ENCODE measurements at places on chromosomes 12 and 14.
A peak's percentile ranks its signal among the peaks of the same experiment; 100 is the strongest.

- peaks cover 25% of the 10 kb centered on the region for H3K27me3 ChIP-seq
- no peak for DNase-seq
- no peak overlapping the region for H3K4me3 ChIP-seq
- H3K36me3 ChIP-seq: no peaks in the 10 kb centered on the region
- H3K27ac ChIP-seq: no peak overlapping the region
- no peaks in the 10 kb centered on the region for H3K4me1 ChIP-seq
Observed at GRCh38 chr12:64099397-64099796, 122.7 kb downstream of the KICS2 start.

- no peak overlapping the region for H3K27ac ChIP-seq
- no peak for DNase-seq
- H3K4me1 ChIP-seq: no peaks in the 10 kb centered on the region
- H3K27me3 ChIP-seq: peaks cover 29% of the 10 kb centered on the region
Observed at GRCh38 chr12:95673576-95673975, 117.0 kb downstream of the NTN4 start.

DNA sequence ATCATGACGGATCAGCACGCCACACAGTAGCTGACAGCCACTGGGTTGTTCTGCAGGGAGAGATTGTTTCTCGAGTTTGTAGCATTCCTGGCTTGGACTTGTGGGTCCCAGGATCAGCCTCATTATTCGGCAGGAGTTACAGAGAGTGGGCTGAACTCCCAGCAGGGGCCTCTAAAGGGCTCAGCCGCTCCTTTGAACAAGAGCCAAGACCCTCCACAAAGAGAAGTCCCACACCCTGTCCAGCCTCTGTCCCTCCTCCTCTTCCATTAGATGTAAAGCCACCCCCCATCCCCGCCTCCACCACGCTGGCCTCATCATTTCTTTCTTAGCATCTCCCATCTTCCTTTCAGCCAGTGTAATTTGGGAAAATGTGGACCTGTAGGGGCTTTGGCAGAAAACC lies 96.7 kb upstream of the HSPB8 start:
- no peak overlapping the region for H3K4me3 ChIP-seq
- H3K27me3 ChIP-seq: peaks cover 20% of the 10 kb centered on the region
- no peak for DNase-seq
- H3K27ac ChIP-seq: no peak overlapping the region
- no peaks in the 10 kb centered on the region for H3K4me1 ChIP-seq
- H3K36me3 ChIP-seq: no peaks in the 10 kb centered on the region

DNA sequence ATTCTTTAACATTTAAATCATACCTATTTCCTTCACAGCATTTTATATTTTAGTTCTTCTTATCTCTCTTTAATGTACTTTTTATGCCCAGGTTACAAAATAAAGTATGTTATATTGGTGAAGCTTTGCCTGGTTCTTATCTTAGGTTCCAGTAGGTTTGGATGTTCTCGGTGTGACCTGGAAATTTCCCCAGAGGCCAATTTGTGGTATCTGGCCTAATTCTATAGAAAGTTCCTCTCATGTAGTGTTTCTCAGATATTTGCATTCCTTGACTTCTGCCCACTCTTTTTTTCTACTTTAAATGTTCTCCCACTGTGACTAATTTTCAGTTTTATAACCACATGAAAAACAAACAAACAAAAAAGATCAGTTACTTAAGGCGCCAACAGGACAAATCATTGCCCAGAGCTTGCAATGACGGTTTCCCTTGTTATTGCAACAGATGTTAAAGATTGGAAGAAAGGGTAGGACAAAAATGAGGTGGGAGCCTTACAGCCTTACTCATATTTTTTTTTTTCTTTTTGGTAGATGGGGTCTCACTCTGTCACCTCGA lies 41.2 kb upstream of the PPM1H start:
- no peaks in the 10 kb centered on the region for H3K36me3 ChIP-seq
- DNase-seq: no peak
- H3K27ac ChIP-seq: no peak overlapping the region
- no peaks in the 10 kb centered on the region for H3K27me3 ChIP-seq

DNA sequence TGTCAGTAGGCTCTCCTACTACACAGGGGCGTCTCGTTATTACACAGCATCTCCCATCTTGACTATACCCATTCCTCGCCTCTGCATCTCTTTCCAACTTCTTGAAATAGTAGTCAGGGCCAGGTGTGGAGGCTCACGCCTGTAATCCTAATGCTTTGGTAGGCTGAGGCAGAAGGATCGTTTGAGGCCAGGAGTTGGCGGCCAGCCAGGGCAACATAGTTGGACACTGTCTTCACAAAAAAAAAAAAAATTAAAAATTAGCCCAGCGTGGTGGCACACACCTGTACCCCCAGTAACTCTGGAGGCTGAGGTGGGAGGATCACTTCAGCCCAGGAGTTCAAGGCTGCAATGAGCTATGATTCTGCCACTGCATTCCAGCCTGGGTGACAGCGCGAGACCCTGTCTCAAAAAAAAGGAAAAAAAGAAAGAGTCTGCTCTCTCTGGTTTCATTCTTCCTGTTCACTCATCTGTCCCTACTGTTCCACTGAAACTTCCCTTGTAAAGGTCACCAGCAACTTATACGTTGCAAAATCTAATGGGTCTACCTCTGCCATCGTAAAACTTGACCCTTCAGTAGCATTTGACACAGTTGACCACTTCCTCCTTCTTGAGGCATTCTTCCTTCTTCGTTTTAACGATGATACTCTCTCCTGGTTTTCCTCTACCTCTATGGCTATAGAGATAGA lies 41.0 kb upstream of the PTGR2 start:
- peaks cover 9% of the 10 kb centered on the region for H3K4me1 ChIP-seq
- H3K27ac ChIP-seq: no peak overlapping the region

DNA sequence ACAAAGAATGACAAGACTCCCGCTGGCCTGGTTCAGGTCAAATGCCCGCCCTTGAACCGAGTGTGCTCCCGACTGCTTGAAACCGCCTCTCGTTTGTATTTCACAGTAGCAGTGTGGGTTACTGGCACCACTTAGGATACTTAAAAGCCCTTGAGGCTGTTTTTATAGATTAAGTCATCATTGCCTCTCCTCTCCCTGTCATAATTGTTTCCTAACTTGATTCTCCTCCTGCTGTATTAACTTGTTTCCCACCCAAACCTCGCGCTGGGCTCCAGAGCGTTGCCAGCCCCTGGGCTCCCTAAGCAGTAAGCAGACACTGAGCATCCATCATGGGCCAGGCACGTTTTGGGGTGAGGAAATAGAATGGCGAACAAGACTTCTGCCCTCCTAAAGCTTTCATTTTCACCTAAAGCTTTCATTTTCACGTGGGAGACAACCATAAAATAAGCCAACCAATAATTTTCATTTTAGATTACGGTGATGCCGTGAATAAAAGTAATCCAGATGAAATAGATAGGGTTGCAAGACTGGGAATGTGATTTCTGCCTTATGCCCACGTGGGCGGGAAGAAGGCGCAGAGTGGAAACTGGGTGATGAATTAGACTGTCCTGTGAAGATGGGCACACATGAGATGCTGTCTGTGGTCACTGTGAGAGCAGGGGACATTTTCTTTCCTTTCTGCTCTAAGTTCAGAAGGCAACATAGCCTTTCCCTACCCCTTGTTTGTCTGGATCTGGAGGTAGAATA lies 97.5 kb downstream of the PPP2R5C start:
- H3K4me3 ChIP-seq: peak overlapping the region; percentile 50
- DNase-seq: no peak
- peaks cover 68% of the 10 kb centered on the region for H3K36me3 ChIP-seq
- peaks cover 63% of the 10 kb centered on the region for H3K4me1 ChIP-seq

DNA sequence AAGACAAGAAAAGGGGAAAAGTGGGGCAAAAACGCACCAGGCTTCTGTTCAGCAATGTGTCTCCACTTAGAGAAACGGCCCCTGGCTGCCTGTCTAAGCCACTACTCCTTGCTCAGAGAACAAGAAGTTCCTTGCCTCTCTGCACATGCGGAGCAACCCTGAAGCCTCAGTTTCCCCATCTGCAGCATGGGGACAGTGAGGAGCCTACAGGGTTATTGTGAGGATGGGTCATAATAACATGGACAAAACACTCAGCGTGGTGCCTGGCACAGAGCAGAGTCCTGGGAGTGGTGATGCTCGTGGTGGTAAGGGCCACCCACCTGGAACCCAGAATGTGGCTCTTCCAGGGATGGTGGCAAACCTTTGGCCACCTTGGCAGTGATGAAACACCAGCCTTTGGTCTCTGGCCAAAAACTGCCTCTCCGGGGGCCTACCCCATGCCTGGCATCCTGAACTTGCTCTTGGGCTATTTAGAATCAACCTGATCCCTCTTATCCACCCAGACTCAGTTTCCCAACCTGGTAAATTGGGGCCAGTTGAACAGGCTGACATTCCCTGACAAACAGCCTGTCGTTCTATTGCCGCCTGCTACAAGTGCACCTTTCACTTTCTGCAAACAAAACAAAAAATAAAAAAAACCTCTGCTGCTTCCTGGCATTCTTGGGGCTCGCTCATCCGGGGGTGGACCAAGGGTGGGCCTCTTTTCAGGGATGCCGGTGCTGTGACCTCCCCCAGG lies 56.5 kb upstream of the DLK1 start:
- peaks cover 100% of the 10 kb centered on the region for H3K27me3 ChIP-seq
- DNase-seq: no peak
- peaks cover 5% of the 10 kb centered on the region for H3K4me1 ChIP-seq
- no peak overlapping the region for H3K27ac ChIP-seq
- no peak overlapping the region for H3K4me3 ChIP-seq

DNA sequence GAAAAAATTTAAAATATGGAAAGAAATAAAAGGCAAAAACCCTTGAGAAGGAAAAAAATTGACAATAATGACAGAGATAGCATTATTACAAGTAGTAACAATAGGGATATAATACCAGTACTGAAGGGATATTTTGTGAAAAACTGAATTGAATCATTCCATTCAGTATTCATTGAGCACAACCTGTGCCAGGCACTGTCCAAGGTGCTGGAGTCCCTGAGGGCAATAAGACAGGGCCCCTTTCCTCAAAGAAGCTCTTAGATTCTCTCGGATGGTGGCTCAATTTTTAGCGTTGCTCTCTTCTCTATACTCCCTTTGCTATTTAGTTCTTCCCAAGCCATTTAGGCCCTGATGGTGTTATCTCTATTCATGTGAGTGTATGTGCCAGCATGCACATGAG lies 34.3 kb upstream of the GAS2L3 start:
- H3K27me3 ChIP-seq: no peaks in the 10 kb centered on the region
- no peak overlapping the region for H3K4me3 ChIP-seq
- H3K27ac ChIP-seq: no peak overlapping the region
- H3K36me3 ChIP-seq: no peaks in the 10 kb centered on the region
- H3K4me1 ChIP-seq: no peaks in the 10 kb centered on the region
- no peak for DNase-seq

- H3K27me3 ChIP-seq: no peaks in the 10 kb centered on the region
- H3K4me1 ChIP-seq: peaks cover 90% of the 10 kb centered on the region
- peak; percentile 51 for DNase-seq
- H3K36me3 ChIP-seq: peaks cover 9% of the 10 kb centered on the region
- H3K27ac ChIP-seq: peak overlapping the region; percentile 82
Observed at GRCh38 chr14:97709552-97709951, 912.4 kb downstream of the VRK1 start.

- no peaks in the 10 kb centered on the region for H3K4me1 ChIP-seq
- H3K27me3 ChIP-seq: no peaks in the 10 kb centered on the region
- no peak for DNase-seq
- no peaks in the 10 kb centered on the region for H3K36me3 ChIP-seq
Observed at GRCh38 chr12:100858656-100859055, 64.1 kb downstream of the ANO4 start.

- peaks cover 8% of the 10 kb centered on the region for H3K4me1 ChIP-seq
- H3K4me3 ChIP-seq: no peak overlapping the region
- H3K36me3 ChIP-seq: peaks cover 53% of the 10 kb centered on the region
- peak overlapping the region; percentile 25 for H3K27ac ChIP-seq
- DNase-seq: no peak
Observed at GRCh38 chr14:73173092-73173735, 36.9 kb downstream of the PSEN1 start.

DNA sequence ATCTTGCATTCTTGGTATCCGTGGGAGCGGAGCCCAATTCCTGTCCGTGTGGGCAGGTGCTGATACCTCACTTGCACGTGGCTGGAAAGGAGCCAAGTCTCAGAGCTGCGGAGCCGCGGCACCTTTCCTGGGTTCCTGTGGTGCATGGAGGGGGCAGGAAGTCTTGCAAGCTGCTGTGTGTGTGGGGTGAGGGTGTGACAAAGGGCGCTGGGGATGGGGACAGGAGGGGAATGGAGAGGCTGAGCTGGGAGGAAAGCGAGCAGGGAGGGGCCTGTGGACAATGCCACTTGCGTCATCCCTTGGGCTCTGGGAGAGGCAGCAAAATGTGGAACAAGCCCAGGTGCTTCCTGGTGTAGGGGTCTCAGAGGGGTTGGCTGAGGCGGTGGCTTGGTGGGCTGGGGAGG lies 86.7 kb downstream of the CALM1 start:
- no peak for DNase-seq
- H3K4me1 ChIP-seq: peaks cover 14% of the 10 kb centered on the region
- H3K27me3 ChIP-seq: peaks cover 25% of the 10 kb centered on the region
- no peak overlapping the region for H3K27ac ChIP-seq
- H3K4me3 ChIP-seq: peak overlapping the region; percentile 60

GRCh38 chr12:23810329-23810902 lies 139.1 kb downstream of the SOX5 start:
- no peaks in the 10 kb centered on the region for H3K36me3 ChIP-seq
- no peak for DNase-seq
- no peaks in the 10 kb centered on the region for H3K4me1 ChIP-seq

DNA sequence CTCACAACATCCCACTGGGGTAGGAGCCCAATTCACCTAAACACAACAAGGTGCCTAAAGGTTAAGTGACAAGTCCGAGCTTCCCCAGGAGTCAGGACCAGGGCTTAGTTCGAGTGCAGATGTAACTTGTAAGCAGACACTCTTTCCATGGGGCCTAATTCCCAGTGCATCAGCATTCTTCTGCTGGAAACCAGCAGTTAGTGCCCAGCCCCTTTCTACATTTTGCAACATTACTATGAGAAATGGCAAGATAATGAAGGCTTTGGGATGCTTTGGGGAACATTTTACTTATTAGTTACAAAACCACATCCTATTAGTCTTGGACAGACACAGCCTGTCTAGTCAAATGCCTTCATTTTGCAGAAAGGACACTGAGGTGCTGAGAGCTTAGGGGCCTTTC lies 179.8 kb downstream of the CALM1 start:
- H3K4me3 ChIP-seq: no peak overlapping the region
- DNase-seq: no peak
- H3K4me1 ChIP-seq: no peaks in the 10 kb centered on the region
- no peaks in the 10 kb centered on the region for H3K36me3 ChIP-seq
- H3K27ac ChIP-seq: no peak overlapping the region

DNA sequence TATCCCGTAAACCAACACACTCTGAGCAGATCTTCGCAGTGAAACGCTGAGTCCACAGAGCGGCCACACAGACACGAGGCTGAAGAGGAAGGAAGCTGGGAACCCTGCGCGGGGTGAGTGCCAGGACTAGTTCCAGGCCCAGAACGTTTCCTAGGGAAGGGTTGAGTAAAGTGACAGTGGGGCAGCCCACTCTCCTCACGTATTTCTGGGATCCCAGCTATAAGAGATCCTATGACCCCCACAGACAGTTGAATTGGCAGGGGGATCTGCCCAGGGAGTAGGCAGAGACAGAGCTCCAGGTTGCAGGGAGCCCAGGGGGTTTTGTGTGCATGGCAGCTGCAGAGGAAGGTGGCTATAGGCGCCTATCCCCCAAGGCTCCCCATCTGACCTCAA lies 51.1 kb downstream of the GTF2A1 start:
- peaks cover 6% of the 10 kb centered on the region for H3K36me3 ChIP-seq
- H3K27ac ChIP-seq: peak overlapping the region; percentile 93
- H3K4me3 ChIP-seq: peak overlapping the region; percentile 91
- peaks cover 24% of the 10 kb centered on the region for H3K4me1 ChIP-seq
- DNase-seq: no peak
- H3K27me3 ChIP-seq: no peaks in the 10 kb centered on the region

- H3K4me3 ChIP-seq: no peak overlapping the region
- H3K4me1 ChIP-seq: no peaks in the 10 kb centered on the region
- no peak overlapping the region for H3K27ac ChIP-seq
- H3K36me3 ChIP-seq: no peaks in the 10 kb centered on the region
- H3K27me3 ChIP-seq: peaks cover 1% of the 10 kb centered on the region
Observed at GRCh38 chr12:131840643-131841416, 12.6 kb downstream of the MMP17 start.

Measured in central memory CD8-positive, alpha-beta T cell (primary cell).